Hematopoietic multipotent progenitor cell treated with erythropoietin and hydrocortisone succinate and interleukin-3 and kit ligand, for 15 days (in vitro differentiated cells): ENCODE measurements at places on chromosomes 5 and 9.

DNA sequence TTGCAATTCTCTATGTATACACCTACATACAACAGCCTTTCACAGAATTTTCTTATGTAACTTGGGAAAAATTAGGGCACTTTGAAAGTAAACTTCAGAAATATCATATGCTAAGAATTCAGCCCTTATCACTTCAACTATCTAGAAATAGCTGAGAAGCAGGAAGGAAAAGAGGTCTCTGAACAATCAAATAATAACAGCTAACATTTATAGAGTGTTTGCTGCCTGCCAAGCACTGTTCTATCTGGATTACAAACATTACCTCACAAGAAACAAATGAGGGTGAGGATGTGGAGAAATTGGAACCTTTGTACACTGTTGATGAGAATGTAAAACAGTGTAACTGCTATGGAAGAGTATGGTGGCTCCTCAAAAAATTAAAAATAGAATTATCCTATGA, 4.4 kb upstream of the FBXO38 start:
- DNase-seq, result no peak

GRCh38 chr9:123637606-123637944, 281.6 kb downstream of the CRB2 start:
- no peak for DNase-seq

DNA sequence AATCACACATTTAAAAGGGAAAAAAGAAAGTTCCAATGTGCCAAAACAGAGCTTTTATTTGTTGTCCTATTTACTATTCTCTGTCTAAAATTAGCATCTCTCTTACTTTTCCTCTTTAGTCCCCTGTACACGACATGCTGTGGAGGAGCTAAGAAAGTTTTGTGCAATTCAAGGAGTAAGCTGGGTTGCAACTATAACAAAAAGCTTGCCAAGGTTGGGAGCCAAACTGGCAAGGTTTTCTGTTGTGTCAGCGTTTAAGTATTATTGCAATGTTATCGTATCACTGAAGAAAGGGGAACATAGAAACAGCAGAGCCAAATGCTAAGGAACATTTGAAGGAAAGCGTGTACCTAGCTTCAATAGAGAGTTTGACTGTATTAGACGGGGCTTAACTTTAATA, 680.8 kb downstream of the CETN3 start:
- no peak for DNase-seq

DNA sequence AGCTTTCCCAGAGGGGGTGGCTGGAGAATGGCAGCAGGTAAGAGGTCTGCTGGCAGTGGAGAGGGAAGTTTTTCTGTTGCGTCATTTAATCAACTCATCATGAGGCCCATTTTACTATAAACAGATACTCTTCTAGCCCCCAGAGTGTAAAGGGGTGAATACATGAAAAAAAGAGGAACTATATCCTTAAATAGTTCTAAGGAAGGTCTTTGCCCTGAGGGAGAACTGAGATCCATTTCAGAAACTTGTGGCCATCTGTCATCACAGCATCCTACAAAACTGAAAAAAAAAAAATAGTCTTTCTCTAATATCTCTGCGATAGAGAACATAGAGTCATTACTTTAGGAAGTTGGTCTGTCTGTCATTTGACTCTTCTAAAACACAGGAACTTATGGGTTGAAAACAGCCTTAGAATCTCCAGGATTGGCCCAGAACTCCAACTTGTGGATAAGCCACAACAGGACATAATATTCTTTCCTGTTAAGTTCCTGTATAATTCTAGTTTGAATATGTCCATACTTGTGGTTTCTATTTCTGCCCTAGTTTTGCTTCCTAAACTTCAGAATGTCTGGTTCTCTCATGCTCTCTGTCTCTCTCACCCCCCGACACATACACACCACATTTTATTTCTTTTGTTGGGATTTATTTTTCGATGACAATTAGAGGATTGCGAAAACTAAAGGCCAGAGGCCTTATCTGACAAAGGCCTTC, 238.5 kb upstream of the PIK3R1 start:
- DNase-seq, result no peak

GRCh38 chr5:177438468-177438867, 8.1 kb upstream of the PRR7 start:
- DNase-seq, result no peak

DNA sequence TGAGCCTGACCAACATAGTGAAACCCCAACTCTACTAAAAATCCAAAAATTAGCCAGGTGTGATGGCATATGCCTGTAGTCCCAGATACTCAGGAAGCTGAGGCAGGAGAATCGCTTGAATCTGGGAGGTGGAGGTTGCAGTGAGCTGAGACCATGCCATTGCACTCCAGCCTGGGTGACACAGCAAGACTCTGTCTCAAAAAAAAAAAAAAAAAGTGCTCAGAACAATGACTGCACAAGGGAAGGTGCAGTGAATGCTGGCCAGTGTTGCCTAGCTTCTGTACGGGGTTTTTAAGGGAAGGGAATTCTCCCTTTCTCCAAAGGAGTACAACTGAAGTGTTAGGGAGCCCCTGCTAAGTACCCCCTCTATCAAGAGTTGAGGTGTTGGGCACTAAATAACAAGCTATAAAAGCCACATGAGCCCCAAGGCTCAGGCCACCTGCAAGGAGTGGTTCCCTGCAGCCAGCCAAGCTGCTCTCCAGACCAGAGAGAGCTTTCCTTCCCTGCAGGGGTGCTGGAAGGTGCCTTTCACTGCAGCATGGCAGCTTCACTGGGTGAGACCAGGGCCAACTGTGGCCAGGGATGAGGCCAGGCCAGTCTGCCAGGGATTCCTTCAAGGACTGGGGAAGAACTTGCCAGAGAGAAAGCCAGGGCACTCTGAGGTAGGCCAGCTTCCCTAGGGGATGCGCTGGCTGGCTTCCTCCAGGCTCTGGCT, 14.8 kb downstream of the GADD45G start:
- no peak for DNase-seq

GRCh38 chr5:127425037-127425436, 92.4 kb upstream of the PRRC1 start:
- no peak for DNase-seq

DNA sequence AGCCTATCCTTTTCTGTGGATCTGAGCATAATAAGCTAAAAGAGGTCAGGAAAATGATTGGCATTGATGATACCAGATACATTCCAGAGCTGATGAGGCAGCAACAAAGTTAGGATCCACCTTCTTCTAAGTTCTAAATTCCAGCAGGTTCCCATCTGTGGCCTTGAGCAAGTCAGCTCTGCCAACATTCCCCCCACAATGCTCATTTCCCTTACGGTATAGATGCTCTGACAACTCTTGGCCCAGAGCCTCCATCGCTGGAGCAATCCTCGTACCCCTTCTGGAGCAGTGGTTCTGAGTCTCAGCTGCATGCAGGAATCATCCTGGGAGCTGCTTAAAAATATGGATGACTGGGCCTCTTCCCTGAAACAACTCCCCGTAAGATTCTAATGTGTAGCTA, 78.1 kb downstream of the MED27 start:
- DNase-seq, result no peak

DNA sequence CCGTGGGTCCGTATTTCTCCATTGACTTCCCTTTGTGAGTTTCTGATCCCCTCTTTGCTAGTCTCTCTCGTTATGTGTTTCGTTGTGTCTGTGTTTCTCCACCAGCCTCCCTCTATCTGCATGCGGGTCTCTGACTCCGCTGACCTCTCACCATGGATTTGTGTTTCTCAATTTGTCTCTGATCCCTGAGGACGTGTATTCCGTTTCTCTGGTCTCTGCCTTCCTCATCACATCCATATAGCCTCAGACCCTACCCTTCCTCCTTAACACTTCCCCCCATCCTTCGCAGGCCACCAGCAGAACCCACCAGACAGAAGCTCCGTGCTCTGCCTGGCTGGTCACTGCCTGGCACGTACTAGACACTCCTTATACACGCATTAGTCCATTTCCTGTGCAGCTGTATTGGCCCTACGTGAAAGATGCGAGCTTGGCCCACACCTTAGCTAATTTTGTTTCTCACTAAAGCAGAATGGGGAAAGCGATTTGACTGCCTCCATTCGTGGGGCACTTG, 631 bp downstream of the B4GALT7 start:
- DNase-seq, result no peak

DNA sequence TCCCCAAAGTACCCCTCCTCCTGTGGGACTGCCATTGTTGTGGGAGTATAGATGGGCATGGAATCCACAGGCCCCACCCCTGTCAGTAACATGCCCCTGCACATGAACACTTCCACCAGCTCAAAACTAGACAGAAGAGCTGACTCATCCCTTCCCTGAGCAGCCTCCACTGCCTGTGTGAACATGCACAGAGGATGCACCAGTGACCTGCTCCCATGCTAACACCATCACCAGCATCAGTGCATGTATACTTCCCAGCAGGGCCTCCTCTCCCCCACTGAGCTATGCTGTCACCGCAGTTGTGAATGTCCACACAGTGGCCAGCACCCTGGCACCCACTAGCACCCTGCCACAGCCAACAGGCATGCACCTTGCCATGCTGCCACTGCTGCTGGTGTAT, 939.8 kb downstream of the EFNA5 start:
- no peak for DNase-seq

GRCh38 chr9:107348836-107349235, 65.8 kb downstream of the RAD23B start:
- no peak for DNase-seq

- DNase-seq, result no peak
Observed at GRCh38 chr5:161105525-161105924, 253.5 kb upstream of the ATP10B start.

- DNase-seq, result no peak
Observed at GRCh38 chr5:137747848-137748247, 6.3 kb downstream of the HNRNPA0 start.

DNA sequence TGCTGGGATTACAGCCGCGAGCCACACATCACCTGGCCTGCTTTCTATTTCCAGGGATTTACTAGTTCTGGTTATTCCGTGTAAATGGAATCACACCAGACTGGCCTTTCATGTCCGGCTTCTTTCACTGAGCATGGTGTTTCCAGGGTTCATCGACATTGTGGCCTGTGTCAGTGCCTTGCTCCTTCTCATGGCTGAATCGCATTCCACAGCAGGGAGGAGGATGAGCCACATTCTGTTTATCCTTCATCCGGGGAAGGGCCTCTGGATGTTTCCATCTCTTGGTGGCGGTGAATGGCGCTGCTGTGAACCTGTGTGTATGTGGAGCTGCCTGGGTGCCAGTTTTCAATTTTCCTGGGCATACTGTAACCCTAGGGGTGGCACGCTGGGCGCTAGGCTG, 58.7 kb upstream of the RNU6ATAC start:
- DNase-seq, result no peak

DNA sequence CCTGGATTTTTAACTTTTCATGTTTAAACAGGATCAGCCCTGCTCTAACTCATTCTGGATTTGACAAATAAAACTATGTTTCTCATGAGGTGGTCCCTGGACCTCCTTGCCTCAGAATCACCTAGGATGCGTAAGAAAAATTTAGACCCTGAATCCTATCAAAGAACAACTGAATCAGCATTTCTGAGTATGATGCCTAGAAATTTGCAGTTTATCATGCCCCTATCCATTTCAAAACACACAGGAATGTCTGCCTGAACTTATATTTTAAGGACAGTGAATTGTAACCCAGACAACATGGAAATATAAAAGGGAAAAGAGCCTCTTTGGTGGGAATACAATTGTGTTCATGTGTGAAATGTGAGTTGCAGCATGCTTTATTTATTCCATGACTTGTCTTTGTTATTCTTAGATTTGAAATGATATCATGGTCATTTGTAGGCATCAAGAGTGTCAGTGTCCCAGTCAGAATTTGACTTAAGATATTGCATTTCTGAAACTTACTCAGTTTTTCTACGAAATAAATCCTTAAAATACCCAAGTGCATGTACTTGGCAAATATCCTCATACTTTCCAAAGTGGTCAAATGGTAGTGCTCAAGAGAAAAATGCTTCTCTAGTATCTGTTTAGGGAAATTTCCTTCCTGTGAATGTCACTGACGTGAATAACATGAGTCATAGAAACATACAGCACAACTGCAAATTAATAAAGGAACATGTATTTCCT, 144.3 kb downstream of the GIN1 start:
- no peak for DNase-seq

- no peak for DNase-seq
Observed at GRCh38 chr9:77903666-77904285, 127.8 kb downstream of the GNAQ start.

- no peak for DNase-seq
Observed at GRCh38 chr5:35198075-35198474, 32.2 kb downstream of the PRLR start.

DNA sequence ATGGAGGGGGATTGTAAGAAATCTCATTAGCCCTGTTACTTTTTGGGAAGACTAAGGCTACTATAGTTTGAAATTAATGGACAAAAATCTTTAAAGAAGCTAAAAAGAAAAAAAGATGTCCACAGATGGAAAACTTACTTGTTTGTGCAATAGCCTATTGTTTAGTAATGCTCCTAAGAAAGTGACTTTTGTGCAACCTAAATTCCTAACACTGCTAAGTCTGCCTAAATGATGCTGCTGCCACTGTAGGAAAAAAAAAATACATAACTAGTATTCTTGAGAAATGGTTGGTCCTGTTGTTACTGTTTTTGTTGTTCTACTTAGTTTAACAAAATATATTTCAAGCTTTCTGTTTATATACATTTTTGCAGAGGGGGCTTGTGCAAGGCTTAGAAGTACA, 108.2 kb upstream of the NR3C1 start:
- DNase-seq, result no peak

DNA sequence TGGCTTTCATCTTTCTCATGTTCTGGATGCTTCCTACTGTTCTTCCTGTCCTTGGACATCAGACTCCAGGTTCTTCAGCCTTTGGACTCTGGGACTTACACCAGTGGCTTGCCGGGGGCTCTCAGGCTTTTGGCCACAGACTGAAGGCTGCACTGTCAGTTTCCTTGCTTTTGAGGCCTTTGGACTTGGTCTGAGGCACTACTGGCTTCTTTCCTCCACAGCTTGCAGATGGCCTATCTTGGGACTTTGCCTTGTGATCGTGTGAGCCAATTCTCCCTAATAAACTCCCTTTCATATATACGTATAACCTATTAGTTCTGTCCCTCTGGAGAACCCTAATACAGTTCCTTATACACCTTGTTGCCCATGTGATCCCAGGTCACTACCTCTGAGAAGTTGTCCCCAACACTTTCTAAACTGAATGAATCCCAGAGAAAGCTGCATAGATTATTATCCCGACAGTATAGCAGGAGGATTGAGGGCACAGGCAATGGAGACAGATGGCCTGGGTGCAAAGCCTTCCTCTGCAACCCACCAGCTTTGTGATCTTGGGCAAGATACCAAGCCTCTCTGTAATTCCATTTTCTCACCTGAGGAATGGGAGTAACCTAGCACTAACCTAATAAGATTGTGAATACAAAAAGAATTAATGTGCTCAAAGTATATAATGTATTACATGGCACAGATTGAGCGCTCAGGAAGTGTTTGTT, 449.6 kb upstream of the BRINP1 start:
- DNase-seq, result no peak

GRCh38 chr5:52685566-52685965, 102.2 kb upstream of the ITGA1 start:
- DNase-seq, result no peak

- no peak for DNase-seq
Observed at GRCh38 chr5:14161825-14162556, 18.8 kb downstream of the TRIO start.
